ENCODE measurements at places on chromosomes 4 and X. TPM values are rescaled to one million over a fixed set of nuclear protein-coding genes. Genes with fewer than 3 reads are reported as not detected.

The NIPAL1 gene
- total RNA-seq = not detected

The NKX3-2 gene
- total RNA-seq = 1.2 TPM

The USP53 gene
- total RNA-seq = 51.3 TPM

The CD38 gene
- total RNA-seq = 0.33 TPM

The MAGEA2B gene
- total RNA-seq = not detected

The ARX gene
- not detected for total RNA-seq

The MAGEB1 gene
- total RNA-seq = not detected

The GLUD2 gene
- 2.2 TPM for total RNA-seq

The SOD3 gene
- 42.3 TPM for total RNA-seq

The TSPAN6 gene
- total RNA-seq = 34.1 TPM

The SHROOM4 gene
- total RNA-seq = 0.44 TPM

The GLRA3 gene
- total RNA-seq = not detected

The EBP gene
- 76.4 TPM for total RNA-seq

The ANXA10 gene
- 4.2 TPM for total RNA-seq

The UGT8 gene
- 0.17 TPM for total RNA-seq

The DGAT2L6 gene
- not detected for total RNA-seq

The BEX1 gene
- 0.15 TPM for total RNA-seq

The SPOCK3 gene
- total RNA-seq = 0.17 TPM

The FREM3 gene
- total RNA-seq = not detected

The CENPI gene
- total RNA-seq = 5.3 TPM

The EPGN gene
- 0.17 TPM for total RNA-seq

The HHIP gene
- total RNA-seq = 0.29 TPM

The GDPD2 gene
- total RNA-seq = not detected

The VCX3B gene
- total RNA-seq = not detected

The DCLK2 gene
- total RNA-seq = 16.2 TPM

The RS1 gene
- total RNA-seq = not detected

The INTU gene
- total RNA-seq = 6.3 TPM

The SMS gene
- 324 TPM for total RNA-seq

The GLRA2 gene
- not detected for total RNA-seq

The PCDH11X gene
- total RNA-seq = not detected

The DCUN1D4 gene
- total RNA-seq = 55.4 TPM

The NEUROG2 gene
- total RNA-seq = not detected

The AMER1 gene
- total RNA-seq = 2.0 TPM

The MAGEA10 gene
- not detected for total RNA-seq

The PIR gene
- total RNA-seq = 12.4 TPM

The MMGT1 gene
- 11.4 TPM for total RNA-seq

The IGSF1 gene
- not detected for total RNA-seq

The MAML3 gene
- 2.3 TPM for total RNA-seq

The ZC4H2 gene
- 5.8 TPM for total RNA-seq

The KIT gene
- 0.83 TPM for total RNA-seq

The PDCL2 gene
- not detected for total RNA-seq

The UGT2B15 gene
- not detected for total RNA-seq

The FGFBP1 gene
- not detected for total RNA-seq

The CLGN gene
- total RNA-seq = 11.6 TPM

The NR3C2 gene
- 4.8 TPM for total RNA-seq

The TET2 gene
- total RNA-seq = 7.1 TPM

The PRSS12 gene
- total RNA-seq = 158 TPM

The IGFBP7 gene
- 55.9 TPM for total RNA-seq

The GYPA gene
- total RNA-seq = not detected

The ZDHHC9 gene
- total RNA-seq = 22.1 TPM

The CABS1 gene
- not detected for total RNA-seq

The CRLF2 gene
- not detected for total RNA-seq

The RTL9 gene
- total RNA-seq = 0.17 TPM
